Midbrain (tissue), 1 donor: ENCODE measurements at places on chromosomes 3 and 15.

DNA sequence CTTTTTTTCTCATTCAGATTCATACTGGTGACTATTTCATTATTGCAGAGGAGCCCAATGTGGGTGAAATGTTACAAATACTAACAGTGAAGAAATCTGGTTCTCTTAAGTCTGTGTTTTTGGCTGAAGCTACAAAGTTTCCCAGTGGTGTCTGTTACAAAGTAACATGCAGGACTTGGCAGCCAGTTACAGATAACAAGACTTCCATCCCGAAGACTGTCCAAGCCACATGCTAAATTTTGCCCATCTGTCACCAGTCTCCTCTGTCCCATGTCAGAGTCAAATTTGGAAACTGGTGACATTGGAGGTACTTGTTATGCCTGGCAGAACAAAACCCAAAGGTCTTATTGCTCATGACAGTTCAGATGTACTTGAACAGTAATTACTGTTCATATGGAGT is 269.2 kb upstream of the GOLIM4 start:
- DNase-seq, result no peak

- no peak for DNase-seq
Measured at GRCh38 chr3:141933421-141934300, 57.2 kb downstream of the ATP1B3 start.

- DNase-seq, result no peak
Measured at GRCh38 chr3:67781871-67782270, 127.5 kb upstream of the SUCLG2 start.

- DNase-seq, result no peak
Measured at GRCh38 chr3:46561951-46562350, 4.2 kb downstream of the LRRC2 start.

- DNase-seq, result no peak
Measured at GRCh38 chr3:50657407-50657806, 17.3 kb upstream of the DOCK3 start.

- no peak for DNase-seq
Measured at GRCh38 chr3:83902787-83903533, 1055.8 kb upstream of the CADM2 start.

GRCh38 chr3:174477491-174477890 is 381.6 kb upstream of the NAALADL2 start:
- no peak for DNase-seq

- no peak for DNase-seq
Measured at GRCh38 chr3:17420668-17421067, 321.8 kb downstream of the TBC1D5 start.

GRCh38 chr3:58631742-58632141 is 34.8 kb downstream of the FAM3D start:
- no peak for DNase-seq

GRCh38 chr15:81286621-81287121 is 37.3 kb downstream of the STARD5 start:
- no peak for DNase-seq

GRCh38 chr3:120428924-120429323 is 21.9 kb downstream of the FSTL1 start:
- no peak for DNase-seq

- no peak for DNase-seq
Measured at GRCh38 chr3:16474216-16474615, 39.3 kb downstream of the RFTN1 start.

DNA sequence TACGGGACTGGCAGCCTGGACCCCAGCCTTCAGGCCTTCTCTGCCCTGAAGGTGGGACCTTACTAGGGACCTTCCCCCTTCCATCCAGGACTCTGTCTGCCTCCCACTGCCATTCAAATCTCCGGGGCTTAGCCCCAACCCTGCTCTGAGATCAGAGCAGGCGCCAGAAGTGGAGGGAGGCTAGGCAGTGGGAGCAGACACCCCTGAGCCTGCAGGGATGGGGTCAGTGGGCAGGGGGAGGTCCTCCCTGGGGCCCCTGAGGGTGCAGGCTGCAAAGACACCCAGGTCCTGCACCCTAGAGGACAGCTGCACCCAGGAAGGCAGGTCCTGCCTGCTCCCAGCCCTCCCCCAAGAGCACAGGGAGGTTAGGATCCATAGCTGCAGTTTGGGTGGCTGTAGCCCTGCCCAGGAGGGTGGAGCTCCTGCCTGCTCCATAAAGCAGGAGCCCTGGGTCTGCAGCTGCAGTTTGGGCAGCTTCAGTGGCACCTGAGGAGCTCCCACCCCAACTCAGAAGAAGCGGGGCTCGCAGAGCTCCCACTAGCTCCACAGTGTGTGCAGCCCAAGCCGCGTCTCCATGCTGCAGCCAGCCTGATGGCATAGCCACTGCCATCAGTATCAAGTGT is 8.1 kb upstream of the POC1A start:
- no peak for DNase-seq

- DNase-seq, result no peak
Measured at GRCh38 chr3:178684881-178685590, 148.8 kb downstream of the KCNMB2 start.

- DNase-seq, result no peak
Measured at GRCh38 chr3:53346922-53347260, 452 bp downstream of the DCP1A start.

- peak; percentile 18 for DNase-seq
Measured at GRCh38 chr15:51888593-51889195, 59.2 kb downstream of the TMOD3 start.

DNA sequence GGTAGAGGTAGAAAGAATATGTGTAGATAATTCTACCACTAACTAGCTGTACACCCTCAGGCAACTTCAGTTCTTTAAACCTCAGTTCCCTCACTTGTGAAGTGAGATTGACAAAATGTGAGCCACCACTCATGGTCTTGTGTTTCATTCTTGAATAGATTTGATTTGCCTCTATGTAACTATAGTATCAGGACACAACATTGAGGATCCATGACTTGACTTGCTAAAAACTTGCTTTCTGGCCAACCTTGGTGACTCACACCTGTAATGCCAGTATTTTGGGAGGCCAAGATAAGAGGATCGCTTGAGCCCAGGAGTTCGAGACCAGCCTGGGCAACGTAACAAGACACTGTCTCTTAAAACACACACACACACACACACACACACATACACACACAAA is 115.8 kb upstream of the FLNB start:
- DNase-seq, result no peak

- no peak for DNase-seq
Measured at GRCh38 chr15:93028111-93028631, 60.8 kb downstream of the RGMA start.

DNA sequence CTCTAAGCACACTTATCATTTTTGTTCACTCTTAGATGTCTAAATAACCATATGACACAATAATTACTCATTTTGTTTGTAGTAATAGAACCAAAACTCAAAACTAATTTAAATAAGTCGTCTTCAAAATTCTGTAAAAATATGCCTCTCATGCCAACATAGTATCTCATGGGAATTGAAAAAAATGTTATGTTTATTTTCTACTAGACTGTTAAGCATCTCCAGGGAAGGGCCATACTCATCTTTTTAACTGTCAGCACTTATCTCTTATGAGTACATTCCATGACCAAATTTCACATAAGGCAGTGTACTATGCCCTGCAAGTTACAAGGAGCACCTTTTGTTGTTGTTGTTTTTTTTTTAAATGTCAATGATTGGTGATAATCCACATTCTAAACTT is 18.3 kb upstream of the USF3 start:
- no peak for DNase-seq

- DNase-seq, result peak; percentile 13
Measured at GRCh38 chr3:162525066-162525742, 1028.6 kb downstream of the OTOL1 start.

DNA sequence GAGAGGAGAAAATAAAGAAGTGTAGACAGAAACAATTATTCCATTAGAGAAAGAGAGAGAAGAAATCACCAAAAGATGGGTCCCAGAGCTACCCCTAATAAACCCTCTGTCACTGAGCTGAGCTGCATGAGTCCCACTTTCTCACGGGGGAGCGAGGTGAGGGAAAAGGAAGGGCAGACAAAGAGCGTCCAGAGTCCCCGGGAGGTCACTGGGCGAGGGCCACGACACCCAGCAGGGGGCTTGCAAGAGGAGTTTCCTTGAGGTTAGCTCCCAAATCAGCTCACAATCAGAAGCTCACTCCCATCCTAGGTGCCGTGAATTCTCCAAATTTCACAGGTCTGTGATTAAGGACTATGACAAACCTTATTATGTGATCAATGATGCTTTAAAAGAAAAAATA is 62.3 kb downstream of the XXYLT1 start:
- no peak for DNase-seq

DNA sequence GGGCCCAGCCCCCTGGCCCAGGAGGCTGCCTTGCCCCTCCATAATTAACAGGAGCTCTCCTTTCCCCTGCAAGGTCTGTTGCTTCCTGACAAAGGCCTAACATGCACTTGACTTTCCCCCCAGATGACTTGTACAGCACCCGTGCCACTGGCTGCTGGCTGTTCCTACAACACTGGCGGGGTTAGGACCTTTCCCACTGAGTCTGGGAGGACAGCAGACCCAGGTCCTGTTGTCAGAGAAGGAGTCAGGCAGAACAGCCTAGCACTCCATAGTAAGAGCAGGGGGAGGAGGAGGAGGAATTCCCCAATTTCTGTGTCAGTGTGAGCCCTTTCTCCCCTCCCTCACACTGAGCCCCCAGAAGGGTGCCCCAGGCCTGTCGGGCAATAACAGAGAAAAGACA is 99.2 kb downstream of the CORO2B start:
- DNase-seq, result no peak

GRCh38 chr3:69212411-69213160 is 90.2 kb upstream of the LMOD3 start:
- DNase-seq, result no peak

- no peak for DNase-seq
Measured at GRCh38 chr3:141371882-141372281, 3.6 kb downstream of the ZBTB38 start.

DNA sequence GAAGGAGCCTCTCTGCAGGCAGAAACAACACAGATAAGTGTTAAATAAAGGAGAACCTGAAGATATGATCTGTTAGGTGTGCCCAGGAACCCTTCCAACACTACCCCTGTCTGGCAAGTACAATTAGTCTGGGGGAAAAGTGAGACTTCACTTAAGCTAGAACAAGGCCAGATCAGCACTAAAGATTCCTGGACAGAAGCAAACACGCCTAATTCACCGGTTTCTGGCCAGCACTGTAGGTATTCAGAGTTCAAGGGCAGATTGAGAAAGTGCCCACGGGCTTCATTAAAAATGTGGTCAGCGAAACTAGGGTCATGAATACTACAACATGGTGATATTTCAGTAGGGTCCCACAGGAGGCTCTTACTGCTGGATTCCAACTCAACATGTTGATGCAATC is 28.6 kb upstream of the OR5K1 start:
- no peak for DNase-seq

GRCh38 chr3:52090131-52090932 is 34.0 kb upstream of the DUSP7 start:
- no peak for DNase-seq

DNA sequence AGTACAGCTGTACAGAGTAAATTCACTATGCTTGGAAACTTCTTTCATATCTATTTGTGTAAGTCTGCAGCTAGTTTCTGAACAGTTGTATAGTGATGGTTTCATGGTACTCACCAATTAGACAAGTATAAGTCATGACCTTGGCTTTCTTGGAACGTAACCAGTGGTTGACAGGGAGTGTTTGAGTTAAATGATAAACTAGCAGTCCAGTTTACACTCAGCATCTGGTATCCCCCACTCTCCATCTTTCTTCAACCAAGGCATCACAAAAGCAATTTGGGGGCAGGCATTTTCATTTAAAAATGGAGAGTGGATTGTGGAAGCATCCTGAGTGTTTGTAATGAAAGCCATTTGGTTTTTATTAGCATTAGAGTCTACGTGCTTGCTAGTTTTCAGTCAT is 26.0 kb downstream of the MME start:
- DNase-seq, result no peak

GRCh38 chr3:94024385-94024784 is 4.0 kb downstream of the STX19 start:
- no peak for DNase-seq

- DNase-seq, result no peak
Measured at GRCh38 chr3:177752831-177753230, 555.5 kb upstream of the TBL1XR1 start.

DNA sequence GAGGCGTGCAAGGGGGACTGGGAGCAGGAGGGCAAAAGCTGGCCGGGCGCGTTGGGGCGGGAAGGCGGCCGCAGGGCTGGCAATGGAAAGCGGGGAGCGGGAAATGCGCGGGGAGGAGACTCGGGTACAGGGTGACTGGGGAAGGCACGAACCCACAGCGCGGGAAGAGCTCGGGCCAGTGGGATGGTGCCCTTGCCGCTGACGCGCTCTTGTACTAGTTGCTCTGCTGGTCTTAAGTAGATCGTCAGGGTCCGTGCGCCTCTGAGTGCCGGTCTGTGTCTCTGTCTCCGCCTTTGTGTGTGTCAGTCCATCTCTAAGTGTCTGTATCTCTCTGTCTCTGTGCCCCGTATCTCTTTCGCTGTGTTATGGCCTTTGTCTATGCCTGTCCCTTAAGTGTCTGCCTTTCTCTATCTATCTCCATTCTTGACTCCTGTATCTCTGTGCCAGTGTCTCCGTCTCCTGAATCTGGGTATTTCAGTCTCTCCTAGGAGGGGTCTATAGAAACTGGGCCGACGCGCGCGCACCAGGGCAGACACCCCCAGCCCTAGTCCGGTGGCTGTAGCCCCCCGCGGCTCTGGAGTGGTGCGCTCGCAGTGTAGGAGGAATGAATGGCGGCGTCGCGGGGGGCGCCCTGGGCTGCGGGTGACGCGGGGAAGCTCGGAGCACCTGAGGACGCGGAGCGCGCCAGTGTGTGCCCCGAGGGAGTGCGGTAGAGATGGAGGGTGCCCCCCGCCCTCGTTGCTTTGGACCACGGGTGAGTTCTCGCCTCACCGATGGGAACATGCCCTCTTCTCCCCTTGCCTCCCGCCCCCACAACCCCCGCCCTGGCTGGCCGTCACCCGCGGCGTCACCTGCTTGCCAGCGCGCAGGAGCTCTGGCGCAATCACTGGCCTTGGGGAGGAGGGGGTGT is 756 bp upstream of the CAMK2N2 start:
- DNase-seq, result no peak

DNA sequence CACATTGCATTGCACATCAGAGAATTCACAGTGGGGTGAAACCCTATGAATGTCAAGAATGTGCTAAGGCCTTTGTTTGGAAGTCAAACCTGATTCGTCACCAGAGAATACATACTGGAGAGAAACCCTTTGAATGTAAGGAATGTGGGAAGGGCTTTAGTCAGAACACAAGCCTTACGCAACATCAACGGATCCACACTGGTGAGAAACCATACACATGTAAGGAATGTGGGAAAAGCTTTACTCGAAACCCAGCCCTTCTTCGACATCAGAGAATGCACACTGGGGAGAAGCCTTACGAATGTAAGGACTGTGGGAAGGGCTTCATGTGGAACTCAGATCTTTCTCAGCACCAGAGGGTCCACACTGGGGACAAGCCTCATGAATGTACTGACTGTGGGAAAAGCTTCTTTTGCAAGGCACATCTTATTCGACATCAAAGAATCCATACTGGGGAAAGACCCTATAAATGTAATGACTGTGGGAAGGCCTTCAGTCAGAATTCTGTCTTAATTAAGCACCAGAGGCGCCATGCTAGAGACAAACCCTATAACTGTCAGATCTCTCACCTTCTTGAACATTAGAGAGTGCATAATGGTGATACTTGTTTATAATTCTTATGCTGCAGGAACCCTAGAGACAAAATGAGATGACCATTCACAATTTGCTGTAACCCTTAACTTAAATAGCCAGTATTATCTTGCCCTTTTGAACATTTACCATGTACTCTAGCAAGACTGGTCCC is 9.0 kb downstream of the ZNF662 start:
- DNase-seq, result no peak

GRCh38 chr3:49158792-49159191 is 7.3 kb downstream of the CCDC71 start:
- DNase-seq, result no peak

GRCh38 chr3:51802106-51802703 is 23.2 kb upstream of the IQCF6 start:
- DNase-seq, result no peak
